ENCODE measurements at places on chromosomes 5 and 9. TPM values are rescaled to one million over a fixed set of nuclear protein-coding genes. Genes with fewer than 3 reads are reported as not detected.

The CNTFR gene
- polyA plus RNA-seq, result 34.6 TPM

The FBN2 gene
- 101 TPM for polyA plus RNA-seq

DNA sequence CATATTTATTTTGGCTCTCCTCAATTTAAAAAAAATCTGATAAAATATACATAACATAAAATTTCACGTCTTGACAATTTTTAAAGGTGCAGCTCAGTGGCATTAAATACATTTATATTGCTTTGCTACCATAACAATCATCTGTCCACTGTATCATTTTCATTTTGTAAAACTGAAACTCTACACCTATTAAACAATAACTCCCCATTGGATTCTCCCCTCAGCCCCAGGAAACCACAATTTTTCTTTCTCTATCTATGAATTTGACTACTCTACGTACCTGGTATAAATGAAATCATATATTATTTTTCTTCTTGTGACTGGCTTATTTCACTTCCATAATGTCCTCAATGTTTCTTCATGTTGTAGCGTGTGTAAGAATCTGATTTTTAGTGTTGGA lies 563.5 kb downstream of the PRR16 start:
- DNase-seq, result no peak

- no peak for DNase-seq
Measured at GRCh38 chr9:83188277-83188676, 125.3 kb upstream of the RASEF start.

DNA sequence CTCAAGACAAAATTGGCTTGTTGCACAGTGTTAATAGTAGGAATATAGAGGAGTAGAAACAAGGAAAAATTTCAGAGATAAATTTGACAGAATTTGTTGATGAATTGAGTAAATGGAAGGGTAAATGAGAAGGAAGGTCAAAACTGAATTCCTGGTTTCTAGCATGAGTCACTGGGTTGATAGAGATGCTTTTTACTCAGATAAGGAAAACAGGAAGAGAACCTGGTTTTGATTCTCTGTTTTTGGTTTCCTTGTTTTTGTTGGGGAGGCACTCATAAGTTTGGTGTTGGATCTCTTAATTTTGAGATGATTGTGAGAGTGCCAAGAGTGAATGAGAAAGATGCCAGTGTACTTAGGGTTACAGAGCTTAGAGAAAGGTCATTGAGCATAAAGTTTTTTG lies 7.1 kb downstream of the LRRC70 start:
- DNase-seq, result no peak

DNA sequence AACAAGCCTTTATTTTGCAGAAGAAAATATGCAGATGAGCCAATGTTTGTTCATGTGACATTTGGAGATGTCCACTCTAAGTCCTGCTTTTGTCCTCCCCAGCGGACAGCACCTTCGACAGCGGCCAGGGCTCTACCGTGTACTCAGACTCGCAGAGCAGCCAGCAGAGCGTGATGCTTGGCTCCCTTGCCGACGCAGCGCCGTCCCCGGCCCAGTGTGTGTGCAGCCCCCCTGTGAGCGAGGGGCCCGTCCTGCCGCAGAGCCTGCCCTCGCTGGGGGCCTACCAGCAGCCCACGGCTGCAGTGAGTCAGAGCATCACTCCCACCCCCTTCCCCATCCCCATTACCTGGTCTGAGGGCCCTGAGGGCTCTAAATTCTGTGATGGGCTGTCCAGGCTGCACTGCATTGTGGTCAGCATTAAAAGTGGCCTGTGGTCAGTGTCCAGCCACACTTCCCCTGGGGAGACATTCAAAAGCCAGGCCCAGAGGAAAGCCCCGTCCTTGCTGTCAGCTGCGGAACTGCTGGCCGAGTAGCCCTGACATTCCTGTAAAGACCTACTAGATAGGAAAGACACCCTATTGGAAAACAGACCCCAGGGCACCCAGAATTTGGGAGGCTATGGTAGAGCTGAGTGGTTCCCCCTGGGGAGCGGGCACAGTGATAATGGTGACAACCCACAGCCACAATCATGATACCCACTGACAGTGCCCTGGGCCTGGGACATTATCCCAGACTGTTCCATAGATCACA lies 69.0 kb downstream of the WNK2 start:
- DNase-seq, result no peak

GRCh38 chr9:74887041-74887980 lies at the start of gene TRPM6:
TSS of gene TRPM6 (minus strand) at chr9:74887921. CDS start at chr9:74887856, 65 bp downstream.
- peak; percentile 48 for DNase-seq

- DNase-seq, result no peak
Measured at GRCh38 chr5:17183831-17184230, 33.6 kb upstream of the BASP1 start.

- DNase-seq, result no peak
Measured at GRCh38 chr9:32918628-32919027, 82.8 kb downstream of the APTX start.

DNA sequence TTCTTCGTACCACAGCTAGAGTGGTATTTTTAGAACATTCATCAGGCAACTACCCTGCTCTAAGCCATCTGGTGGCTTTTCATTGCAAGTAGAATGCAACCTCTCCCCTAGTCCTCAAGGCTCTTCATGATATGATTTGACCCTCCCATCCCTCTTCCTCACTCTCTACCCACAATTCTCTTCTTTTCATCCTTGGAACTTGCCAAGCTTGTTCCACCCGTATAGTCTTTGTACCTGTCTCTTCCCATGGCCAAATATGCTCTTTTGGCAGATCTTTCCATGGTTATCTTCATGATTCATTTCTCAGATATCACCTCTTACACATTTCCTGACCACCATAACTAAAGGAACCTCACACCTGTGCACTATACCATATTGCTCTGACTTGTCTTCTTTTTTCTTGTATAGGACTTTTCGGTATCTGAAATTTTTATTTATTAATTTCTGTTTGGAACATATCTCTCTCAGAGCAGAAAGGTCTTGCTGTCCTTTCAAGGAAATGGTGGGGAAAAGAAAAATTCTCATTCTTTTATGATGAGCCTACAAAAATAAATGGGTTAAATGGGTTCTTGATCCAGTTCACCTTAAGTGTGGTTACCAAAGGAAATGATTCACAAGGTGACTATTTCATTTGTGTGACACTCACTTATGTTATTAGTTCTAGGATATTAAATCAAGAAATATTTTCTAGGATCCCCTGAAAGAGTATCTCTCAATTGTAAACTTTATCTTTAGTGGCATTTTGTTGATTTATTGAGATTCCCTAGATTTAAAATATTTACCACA lies 3.7 kb upstream of the CD274 start:
- no peak for DNase-seq

GRCh38 chr5:133939668-133940067 lies 28.8 kb downstream of the C5orf15 start:
- DNase-seq, result no peak

DNA sequence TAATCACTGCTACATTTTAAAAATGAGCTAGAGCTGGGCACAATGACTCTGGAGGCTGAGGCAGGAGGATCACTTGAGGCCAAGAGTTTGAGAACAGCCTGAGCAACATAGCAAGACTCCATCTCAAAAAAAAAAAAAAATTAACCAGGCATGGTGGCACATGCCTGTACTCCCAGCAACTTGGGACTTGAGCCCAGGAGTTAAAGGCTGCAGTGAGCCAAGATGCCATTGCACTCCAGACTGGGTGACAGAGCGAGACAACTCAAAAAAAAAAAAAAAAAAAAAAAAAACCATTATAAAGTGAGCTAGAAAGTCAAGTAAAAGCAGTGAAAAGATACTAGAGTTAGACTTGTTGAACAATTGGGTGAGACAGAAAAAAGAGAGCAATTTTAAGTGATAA lies 28.2 kb downstream of the FEM1C start:
- no peak for DNase-seq

GRCh38 chr5:62283861-62284260 lies 22.1 kb upstream of the KIF2A start:
- no peak for DNase-seq

All from left kidney (tissue), 8 donors.